Muscle of arm (tissue), 14 donors: ENCODE measurements at places on chromosomes 2 and 18. TPM values are rescaled to one million over a fixed set of nuclear protein-coding genes. Genes with fewer than 3 reads are reported as not detected.

DNA sequence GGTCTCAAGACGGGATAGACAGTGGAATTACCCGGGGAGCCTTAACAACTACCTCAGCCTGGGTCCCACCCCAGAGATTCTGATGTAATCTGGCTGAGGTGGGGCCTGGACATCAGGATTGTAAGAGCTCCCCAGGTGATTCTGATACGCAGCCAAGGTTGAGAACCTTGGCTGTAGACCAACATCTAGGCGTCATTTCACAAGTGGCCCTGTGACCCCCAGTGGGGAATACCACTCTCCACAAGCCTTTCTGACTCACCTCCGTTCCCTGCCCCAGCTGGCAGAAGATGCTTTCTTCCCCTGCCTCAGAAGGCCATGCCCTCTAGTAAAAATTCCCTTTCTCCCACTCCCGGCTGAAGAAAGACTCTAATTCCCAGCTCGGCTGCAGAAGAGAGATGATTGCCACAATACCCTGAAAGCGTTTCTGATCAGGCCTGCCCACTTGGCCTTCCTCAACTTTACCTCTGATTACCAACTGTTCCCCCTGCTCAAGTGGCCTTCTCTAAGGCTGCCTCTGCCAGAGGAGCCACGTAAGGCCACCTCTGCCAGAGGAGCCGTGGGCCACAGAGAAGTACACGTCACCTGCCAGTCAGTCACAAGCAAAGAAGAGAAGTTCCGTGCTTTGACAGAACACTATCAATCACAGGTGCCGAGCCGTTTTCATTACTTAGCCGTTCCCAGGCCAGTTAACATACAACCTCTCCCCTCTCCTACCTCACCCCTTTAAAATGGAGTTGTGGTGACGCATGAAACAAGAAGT is 116.8 kb upstream of the PKDCC start:
- DNase-seq, result no peak

GRCh38 chr2:83017366-83018090 is 1441.6 kb downstream of the SUCLG1 start:
- no peak for DNase-seq

Gene FHOD3
- 35.0 TPM for polyA plus RNA-seq

DNA sequence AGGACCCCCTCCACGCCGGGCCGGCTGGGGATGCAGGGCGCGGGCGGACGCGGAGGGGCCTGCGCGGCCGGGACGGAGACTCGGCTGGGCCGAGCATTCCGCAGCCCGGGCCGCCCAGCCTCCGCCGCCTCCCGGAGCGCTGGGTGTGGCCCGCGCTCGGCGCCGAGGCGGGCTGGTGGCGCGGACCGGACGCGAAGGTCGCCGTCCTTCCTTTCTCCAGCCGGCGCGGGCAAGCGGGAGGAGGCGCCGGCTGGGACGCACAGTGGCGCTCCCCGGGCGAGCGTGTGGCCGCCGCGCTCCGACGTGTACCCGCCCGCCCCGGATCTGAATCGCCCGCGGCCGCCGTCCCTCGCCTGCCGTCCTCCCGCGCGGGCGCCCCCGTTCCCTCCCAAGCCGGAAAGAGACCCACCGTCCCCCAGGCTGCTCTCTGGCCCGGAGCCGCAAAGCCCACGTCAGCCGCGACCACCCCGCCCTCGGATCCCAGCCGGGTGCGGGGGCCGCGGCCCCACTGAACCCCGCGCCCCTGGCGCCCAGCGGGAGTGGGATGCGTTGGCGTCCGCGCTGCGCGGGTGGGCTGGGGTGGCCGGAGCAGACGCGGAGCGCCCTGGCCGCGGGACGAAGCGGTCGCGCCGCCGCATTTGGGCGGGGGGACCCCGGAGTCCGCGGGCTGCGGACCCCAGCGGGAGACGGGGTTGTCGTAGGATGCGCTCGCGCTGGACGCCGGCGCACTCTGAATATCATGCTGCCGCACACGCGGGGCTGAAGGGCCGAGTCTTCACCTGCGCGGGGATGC is 634 bp downstream of the SPATS2L start:
- no peak for DNase-seq

DNA sequence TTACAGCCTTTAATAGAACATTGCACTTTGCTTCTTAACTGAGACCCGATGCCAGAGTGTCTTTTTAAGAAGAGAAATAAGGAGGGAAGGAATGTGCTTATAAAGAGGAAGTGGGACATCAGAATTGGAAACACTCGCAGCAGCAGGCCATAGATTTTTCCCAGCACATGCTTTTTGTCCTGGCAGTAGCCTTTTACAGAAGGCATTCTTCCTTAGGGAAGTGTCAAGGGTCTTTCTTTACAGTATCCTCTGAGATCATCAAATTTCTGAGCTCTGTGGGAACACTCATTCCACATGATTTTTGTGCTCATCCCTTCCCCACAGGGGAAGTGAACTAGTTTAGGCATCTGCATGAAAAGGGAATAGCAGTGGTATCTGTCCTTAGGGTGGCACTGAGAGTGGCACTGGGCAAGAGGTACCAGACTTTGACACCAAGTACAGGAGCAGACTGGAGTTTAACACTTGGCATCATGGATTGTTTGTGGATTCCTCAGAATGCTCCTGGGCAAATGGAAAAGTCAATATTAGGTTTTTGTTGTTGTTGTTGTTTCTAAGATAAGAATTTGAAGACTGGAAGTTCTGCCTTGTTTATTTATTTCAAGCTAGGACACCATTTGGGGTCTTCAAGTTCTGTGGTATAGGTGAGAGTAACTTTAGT is 4.1 kb downstream of the MYO1B start:
- no peak for DNase-seq

DNA sequence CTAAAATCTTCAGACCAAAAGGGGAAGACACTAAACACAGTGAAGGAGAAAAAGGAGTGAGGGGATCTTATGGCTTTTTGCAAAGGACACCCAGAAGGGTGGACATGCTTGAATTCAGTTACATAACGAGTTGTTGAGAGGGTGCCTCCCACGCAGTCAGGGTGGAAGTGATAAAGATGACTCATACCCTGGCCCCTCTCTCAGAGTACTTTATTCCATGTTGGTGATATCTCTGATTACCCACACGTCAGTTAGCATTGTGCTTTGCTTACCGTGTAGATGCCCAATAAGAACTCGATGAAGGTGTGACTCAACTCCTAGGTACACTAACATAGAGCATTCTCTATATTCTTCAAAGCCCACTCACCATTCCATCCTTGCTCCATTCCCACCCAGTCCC is 44.4 kb downstream of the EN1 start:
- DNase-seq, result no peak

Gene VWA3B
- not detected for polyA plus RNA-seq

DNA sequence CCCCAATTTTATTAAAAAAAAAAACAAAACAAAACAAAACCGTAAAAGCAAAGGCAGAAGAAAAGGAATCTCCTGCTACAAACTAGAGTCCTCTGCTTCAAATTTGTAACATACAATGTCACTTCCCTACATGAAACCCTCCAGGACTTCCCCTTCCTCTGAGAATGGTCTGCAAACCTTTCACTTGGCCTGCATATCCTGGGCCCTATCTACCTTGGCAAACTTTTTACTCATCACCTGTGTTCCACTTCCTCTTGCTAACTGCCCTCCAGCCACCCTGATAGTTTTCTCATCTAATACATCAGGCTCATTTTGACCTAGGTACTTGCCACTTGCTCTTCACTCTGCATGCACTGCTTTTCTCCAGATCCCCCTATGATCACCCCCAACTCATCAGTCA is 255.5 kb downstream of the ETAA1 start:
- DNase-seq, result no peak

DNA sequence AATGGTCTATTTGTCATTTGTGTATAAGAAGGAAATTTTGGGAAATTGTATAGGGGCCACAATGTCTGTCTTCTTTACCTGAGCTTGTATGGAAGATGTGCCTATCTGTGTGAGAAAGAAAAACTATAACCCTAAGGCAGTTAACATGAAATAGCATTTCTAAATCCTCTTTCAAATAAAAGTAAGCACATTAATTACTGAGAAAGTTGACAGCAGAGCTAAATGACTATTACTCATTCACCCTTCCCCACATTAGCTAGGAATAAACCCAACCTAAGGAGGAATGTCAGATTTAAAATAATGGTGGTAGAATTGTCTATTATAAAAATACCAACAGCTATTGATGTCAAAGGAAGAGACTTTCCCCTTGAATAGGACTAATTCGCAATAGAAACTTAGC is 56.2 kb downstream of the SLC38A11 start:
- no peak for DNase-seq

DNA sequence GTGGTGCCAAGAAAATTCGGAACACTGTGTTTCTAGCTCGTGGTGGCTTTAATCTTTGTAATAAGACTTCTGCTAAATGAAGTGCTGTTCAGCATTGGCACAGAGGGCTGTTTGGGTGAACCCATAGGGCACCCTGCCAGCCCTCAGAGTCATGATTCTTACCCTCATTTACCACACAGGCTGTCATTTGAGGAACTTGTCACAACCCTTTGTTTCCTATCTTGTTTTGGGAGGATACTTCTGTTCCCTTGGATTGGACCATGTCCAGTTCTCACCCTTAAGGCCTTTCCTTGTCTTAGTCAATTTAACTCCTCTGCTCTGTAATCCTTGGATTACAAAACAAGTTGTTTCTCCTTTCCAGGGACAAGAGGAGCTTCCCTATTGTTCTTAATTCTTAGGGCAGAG is 225.7 kb downstream of the MTX2 start:
- DNase-seq, result no peak

- DNase-seq, result no peak
These were observed 682.9 kb downstream of the KCNJ3 start for GRCh38 chr2:155381436-155381835.

Gene CNGA3
- 0.91 TPM for polyA plus RNA-seq

DNA sequence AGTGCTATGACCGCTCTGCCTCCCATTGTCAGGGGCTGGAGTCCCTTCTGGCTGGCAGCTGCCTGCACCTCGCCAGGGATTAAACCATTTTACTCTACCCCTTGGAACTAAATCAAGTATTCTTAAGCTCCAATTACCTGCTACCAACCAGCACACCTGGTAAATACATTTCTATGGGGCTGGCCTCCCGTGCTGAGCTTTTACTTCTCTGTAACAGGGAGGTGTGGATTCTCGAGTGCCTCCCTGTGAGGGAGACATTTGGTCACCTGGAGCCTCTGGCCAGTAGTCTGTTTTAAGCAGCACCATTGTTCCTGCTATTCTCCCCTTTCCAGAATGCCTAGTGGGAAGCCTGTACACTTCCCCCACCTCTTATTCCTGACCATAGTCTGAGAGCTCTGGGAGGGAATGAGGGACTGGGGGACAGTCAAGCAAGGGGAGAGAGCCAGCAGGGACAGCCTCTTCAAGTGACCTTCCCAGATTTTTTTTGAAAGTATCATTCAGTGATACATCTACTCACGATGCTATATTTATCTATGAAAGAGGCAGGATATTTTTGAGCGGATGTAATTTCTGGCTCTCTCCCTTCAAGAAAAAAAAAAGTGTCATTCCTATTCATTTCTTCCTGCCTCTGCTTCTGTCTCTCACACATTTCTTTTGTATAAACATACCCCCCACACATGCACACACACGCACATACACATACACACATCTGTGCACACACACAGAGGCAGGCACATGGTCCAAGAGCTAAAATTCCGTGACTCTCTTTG is 112.8 kb downstream of the CAPN13 start:
- DNase-seq, result no peak

DNA sequence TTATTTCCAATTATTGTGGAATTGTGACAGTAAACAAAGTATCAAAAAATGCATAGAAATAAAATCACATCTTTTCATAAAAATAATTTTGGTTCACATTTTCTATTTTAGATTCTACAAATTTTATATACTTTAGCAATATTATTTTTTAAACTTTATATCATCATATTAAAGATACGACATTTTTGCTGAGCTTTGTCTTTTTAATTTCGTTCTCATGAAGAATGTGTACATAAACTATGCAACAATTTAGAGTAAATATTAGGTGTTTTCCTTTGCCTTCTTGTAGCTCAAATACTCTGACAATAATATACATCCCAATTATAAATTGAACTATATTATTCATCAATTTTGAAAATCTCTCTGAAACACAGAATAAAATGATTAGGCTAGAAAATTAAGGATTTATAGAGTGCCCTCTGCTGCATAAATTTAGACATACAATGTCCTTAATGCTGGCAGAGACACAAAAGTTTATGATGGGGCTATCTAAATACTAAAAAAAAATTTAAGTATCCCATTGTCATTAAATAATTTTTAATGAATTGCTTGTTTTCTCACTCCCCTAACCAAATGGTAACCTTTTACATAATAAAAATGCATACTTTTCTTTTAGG is 45.7 kb downstream of the CCDC102B start:
- no peak for DNase-seq
